ENCODE measurements at places on chromosomes 7 and 10. TPM values are rescaled to one million over a fixed set of nuclear protein-coding genes. Genes with fewer than 3 reads are reported as not detected.

GRCh38 chr7:141431711-141432110 lies 119.5 kb upstream of the AGK start:
- H3K27me3 ChIP-seq: no peaks in the 10 kb centered on the region
- H3K4me1 ChIP-seq: no peaks in the 10 kb centered on the region
- DNase-seq: no peak
- H3K4me3 ChIP-seq: no peak overlapping the region
- H3K36me3 ChIP-seq: no peaks in the 10 kb centered on the region
- H3K27ac ChIP-seq: no peak overlapping the region

DNA sequence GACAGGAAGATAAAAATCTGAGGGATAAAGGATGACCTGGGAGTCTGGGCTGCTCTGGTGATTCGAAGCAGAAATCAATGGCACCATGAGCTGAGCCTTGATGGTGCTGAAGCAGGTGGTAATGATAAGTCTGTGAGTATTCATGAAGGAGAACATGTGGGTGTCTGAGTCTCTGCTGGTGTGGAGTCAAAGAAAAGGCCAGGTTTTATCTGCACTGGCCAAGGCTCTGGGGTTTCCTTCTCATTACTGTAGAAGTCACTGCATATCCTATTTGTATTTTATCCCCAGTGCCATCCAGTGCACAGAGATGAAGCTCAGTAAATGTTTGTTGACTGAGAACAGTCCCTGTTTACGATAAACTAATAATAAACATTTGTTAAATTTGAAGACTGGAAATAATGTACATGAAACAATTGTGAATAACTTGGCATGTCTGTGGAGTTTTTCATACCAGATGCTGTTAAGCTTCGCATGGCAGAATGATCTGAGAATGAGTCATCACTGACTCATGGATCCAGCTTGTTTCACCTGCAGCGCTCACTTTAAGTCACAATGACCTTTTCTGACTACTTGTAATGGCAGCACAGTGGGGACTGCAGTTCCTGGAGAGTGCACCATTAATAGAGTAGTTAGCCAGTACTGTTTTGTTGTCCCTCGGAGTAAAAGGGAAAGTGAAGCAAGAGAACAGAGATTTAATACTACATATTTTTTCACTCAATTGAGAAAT lies 538.5 kb downstream of the HTR7 start:
- peak; percentile 44 for DNase-seq
- no peak overlapping the region for H3K27ac ChIP-seq
- H3K36me3 ChIP-seq: no peaks in the 10 kb centered on the region
- H3K4me1 ChIP-seq: no peaks in the 10 kb centered on the region
- H3K27me3 ChIP-seq: no peaks in the 10 kb centered on the region

- H3K4me3 ChIP-seq: no peak overlapping the region
- peak; percentile 74 for DNase-seq
- no peaks in the 10 kb centered on the region for H3K27me3 ChIP-seq
- H3K4me1 ChIP-seq: peaks cover 9% of the 10 kb centered on the region
- no peak overlapping the region for H3K27ac ChIP-seq
These were observed 65.4 kb downstream of the TACC2 start for GRCh38 chr10:122054048-122055025.

GRCh38 chr7:108071551-108071950 lies 58.6 kb downstream of the LAMB4 start:
- H3K4me1 ChIP-seq: peaks cover 12% of the 10 kb centered on the region
- no peak for DNase-seq
- no peak overlapping the region for H3K4me3 ChIP-seq
- no peaks in the 10 kb centered on the region for H3K36me3 ChIP-seq

- H3K27ac ChIP-seq: peak overlapping the region; percentile 70
- peaks cover 3% of the 10 kb centered on the region for H3K36me3 ChIP-seq
- DNase-seq: peak; percentile 68
- H3K27me3 ChIP-seq: no peaks in the 10 kb centered on the region
- peak overlapping the region; percentile 75 for H3K4me3 ChIP-seq
- peaks cover 17% of the 10 kb centered on the region for H3K4me1 ChIP-seq
These were observed 1.7 kb downstream of the RALA start for GRCh38 chr7:39624935-39625694.

DNA sequence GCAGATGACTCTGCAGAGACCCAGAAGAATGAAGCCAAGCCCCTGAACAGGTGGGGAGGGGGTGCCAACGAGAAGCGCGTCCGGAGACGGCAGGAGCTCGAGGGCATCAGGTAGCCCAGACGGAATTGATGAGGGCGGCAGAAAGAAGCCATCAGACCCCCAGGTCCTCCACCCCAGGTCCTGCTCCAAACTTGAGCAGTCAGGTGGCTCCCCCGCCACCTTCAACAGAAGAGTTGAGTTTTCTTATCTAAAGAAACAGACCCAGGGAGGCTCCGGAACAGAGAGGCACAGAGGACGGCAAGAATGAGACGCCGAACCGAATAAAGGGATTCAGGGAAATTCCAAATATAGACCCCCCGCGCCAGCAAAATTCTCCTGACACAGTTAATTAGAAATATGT lies 22.2 kb downstream of the RGS10 start:
- no peak overlapping the region for H3K27ac ChIP-seq
- H3K27me3 ChIP-seq: no peaks in the 10 kb centered on the region
- no peak overlapping the region for H3K4me3 ChIP-seq
- H3K36me3 ChIP-seq: peaks cover 25% of the 10 kb centered on the region
- no peak for DNase-seq

GRCh38 chr7:131011976-131012375 lies 278.0 kb upstream of the KLF14 start:
- no peak overlapping the region for H3K4me3 ChIP-seq
- H3K36me3 ChIP-seq: no peaks in the 10 kb centered on the region
- no peaks in the 10 kb centered on the region for H3K4me1 ChIP-seq
- no peak overlapping the region for H3K27ac ChIP-seq

DNA sequence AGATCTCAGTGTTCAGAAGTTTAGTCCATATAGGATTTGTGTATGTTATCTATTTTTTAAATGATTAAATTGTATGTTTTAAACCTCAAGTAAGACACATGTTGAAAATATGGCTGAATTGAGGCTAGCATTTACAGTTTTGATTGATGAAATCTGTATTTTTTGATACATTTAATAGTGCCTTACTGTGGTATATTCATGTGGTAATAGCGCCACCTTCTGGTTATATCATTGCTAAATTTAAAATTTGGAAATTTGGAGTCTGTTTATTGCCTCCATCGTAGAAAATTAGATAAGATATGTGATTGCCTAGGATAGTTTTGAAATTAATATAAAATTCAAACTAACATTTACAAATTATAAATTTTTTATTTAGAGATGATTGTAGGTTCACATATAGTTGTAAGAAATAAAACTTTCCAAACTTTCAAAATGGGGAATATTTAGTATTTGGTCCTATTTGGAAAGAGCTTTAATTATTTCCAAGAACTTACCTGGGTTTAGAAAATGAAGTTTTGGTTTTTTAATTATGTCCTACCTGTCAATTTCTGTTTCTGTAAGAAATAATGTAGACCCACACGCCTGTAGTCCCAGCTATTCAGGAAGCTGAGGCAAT lies 19.1 kb upstream of the ARMS2 start:
- DNase-seq: peak; percentile 61
- no peaks in the 10 kb centered on the region for H3K36me3 ChIP-seq
- H3K4me1 ChIP-seq: no peaks in the 10 kb centered on the region
- no peak overlapping the region for H3K27ac ChIP-seq
- no peaks in the 10 kb centered on the region for H3K27me3 ChIP-seq
- H3K4me3 ChIP-seq: no peak overlapping the region

DNA sequence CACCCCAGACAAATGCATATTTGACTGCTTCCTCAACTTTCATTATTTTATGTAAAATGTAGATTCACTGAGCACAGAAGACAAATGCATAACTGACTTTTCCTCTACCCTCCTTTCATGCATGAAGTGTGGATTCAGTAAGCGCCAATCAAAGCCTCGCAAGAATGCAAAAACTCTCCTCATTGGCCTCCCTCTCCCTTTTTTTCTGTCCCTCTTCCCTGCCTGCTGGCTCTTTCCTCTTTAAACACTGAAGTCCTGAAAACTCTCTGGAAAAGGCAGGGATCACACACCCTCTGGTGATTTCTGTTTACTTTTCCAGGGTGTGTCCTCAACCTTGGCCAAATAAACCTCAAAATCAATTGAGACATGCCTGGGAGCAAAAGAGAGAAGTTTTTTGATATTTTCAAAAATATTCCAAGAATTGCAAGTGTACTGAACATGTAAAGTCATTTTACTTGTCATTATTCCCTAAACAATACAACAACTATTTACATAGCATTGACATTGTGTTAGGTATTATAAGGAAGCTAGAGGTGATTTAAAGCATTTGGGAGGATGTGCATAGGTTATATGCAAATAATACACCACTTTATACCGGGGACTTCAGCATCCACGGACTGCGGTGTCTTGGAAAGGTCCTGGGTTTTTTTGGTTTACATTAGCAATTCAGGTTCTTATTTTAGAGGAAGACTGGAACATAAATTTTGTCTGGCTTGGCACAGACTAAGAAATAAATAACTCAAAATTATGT lies 71.4 kb downstream of the SEC61G start:
- no peak overlapping the region for H3K27ac ChIP-seq
- H3K36me3 ChIP-seq: no peaks in the 10 kb centered on the region
- H3K4me1 ChIP-seq: no peaks in the 10 kb centered on the region
- no peak for DNase-seq
- H3K27me3 ChIP-seq: no peaks in the 10 kb centered on the region

GRCh38 chr7:30396389-30396788 lies 82.2 kb downstream of the NOD1 start:
- no peaks in the 10 kb centered on the region for H3K36me3 ChIP-seq
- no peak overlapping the region for H3K4me3 ChIP-seq
- no peaks in the 10 kb centered on the region for H3K27me3 ChIP-seq
- no peak overlapping the region for H3K27ac ChIP-seq
- H3K4me1 ChIP-seq: no peaks in the 10 kb centered on the region

DNA sequence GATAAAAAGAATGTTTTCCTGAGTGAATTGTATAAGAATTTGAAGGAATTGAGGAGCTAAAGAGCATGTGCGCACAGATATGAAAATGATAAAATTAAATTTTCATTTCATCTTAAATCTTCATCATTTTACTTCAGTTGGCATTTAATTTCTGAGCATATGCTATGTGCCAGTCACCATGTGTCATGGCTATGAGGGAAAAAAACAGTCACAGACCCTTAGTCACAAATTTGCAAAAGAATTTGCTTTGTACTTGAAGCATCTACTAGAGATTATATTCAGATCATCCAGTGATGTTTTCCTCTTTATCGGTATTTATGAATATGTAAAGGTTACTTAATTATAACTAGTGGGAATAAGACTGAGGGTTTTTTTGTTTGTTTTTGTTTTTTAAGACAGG lies 29.8 kb downstream of the VCL start:
- peaks cover 9% of the 10 kb centered on the region for H3K36me3 ChIP-seq
- H3K4me3 ChIP-seq: no peak overlapping the region
- DNase-seq: no peak

GRCh38 chr7:27179503-27180430 lies 5.3 kb downstream of the HOXA11 start:
- no peaks in the 10 kb centered on the region for H3K36me3 ChIP-seq
- peaks cover 71% of the 10 kb centered on the region for H3K27me3 ChIP-seq
- DNase-seq: peak; percentile 94
- peaks cover 78% of the 10 kb centered on the region for H3K4me1 ChIP-seq
- H3K27ac ChIP-seq: peak overlapping the region; percentile 96

GRCh38 chr10:31028081-31028480 lies 3.6 kb downstream of the ZNF438 start:
- no peak overlapping the region for H3K27ac ChIP-seq
- H3K4me1 ChIP-seq: peaks cover 20% of the 10 kb centered on the region
- H3K27me3 ChIP-seq: no peaks in the 10 kb centered on the region
- H3K4me3 ChIP-seq: no peak overlapping the region
- DNase-seq: peak; percentile 57

DNA sequence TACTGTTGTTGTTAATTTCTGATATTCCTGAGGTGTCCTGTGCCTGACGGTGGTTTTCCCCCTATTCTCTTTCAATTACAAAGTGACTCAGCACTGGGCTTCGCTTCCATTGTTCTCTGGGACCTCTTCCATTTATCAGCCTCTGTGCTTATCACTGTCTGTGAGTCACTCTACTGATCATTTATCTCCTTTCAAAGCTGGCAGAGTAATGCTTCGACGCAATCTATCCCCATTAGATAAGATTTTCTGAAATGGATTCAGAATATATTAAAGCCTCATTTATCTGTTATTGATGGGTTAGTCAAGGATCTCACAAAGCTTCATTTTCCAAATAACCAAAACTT lies 679.2 kb downstream of the SDK1 start:
- no peaks in the 10 kb centered on the region for H3K36me3 ChIP-seq
- no peaks in the 10 kb centered on the region for H3K27me3 ChIP-seq
- no peak overlapping the region for H3K4me3 ChIP-seq
- no peak overlapping the region for H3K27ac ChIP-seq
- H3K4me1 ChIP-seq: no peaks in the 10 kb centered on the region
- no peak for DNase-seq

- DNase-seq: no peak
- H3K36me3 ChIP-seq: no peaks in the 10 kb centered on the region
- no peak overlapping the region for H3K27ac ChIP-seq
- no peaks in the 10 kb centered on the region for H3K4me1 ChIP-seq
- no peak overlapping the region for H3K4me3 ChIP-seq
- no peaks in the 10 kb centered on the region for H3K27me3 ChIP-seq
These were observed 305.0 kb downstream of the GPR37 start for GRCh38 chr7:124460555-124460954.

DNA sequence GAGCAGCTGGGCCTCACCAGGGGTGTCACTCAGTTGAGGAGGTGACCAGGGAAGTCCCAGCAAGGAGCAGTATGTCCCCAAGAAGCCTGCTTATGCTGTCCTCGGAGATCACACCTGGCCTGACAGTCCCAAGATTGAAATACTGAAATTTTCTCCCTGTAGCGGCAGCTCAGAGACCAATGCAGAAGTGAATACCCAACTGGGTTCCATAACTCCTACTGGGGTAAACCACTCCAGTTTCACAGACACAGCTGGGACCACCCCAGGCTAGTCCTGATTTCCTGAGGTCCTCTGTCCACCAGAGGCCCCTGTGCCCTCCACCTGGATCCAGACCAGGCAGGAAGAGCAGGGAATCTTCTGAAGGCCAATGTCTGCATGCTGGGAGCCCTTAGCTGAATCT lies 298.1 kb downstream of the ZEB1 start:
- no peaks in the 10 kb centered on the region for H3K36me3 ChIP-seq
- H3K4me3 ChIP-seq: no peak overlapping the region
- H3K27me3 ChIP-seq: no peaks in the 10 kb centered on the region
- no peak overlapping the region for H3K27ac ChIP-seq
- DNase-seq: no peak

DNA sequence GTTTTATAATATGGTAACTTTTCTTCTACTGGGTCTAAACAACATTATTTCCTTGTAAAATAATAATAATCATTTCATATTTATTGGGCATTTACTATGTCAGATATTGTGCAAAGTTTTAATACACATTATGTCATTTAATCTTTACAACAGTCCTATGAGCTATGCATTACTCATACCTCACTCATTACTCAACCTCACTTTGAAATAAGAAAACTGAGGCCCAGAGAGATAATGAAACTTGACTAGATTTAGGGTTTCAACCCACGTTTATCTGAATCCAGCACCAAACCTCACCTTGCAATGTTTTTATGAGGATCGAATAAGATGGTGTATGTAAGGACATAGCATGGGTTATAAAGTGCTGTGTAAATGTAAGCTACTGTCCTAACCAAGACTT lies 153.2 kb upstream of the SLC13A1 start:
- H3K36me3 ChIP-seq: no peaks in the 10 kb centered on the region
- no peaks in the 10 kb centered on the region for H3K27me3 ChIP-seq
- no peak for DNase-seq
- no peaks in the 10 kb centered on the region for H3K4me1 ChIP-seq
- H3K27ac ChIP-seq: no peak overlapping the region

- no peak for DNase-seq
- H3K27ac ChIP-seq: no peak overlapping the region
- H3K36me3 ChIP-seq: no peaks in the 10 kb centered on the region
- no peaks in the 10 kb centered on the region for H3K27me3 ChIP-seq
- H3K4me1 ChIP-seq: no peaks in the 10 kb centered on the region
These were observed 40.0 kb upstream of the TM9SF3 start for GRCh38 chr10:96626795-96627194.

Gene CUZD1
- polyA plus RNA-seq: 0.80 TPM

Gene TMEM106B
- 39.9 TPM for polyA plus RNA-seq

Gene MBL2
- 0.05 TPM for polyA plus RNA-seq
